Adrenal gland (tissue), 19 donors: ENCODE measurements at places on chromosomes 6 and 20. TPM values are rescaled to one million over a fixed set of nuclear protein-coding genes. Genes with fewer than 3 reads are reported as not detected.

COL9A3 gene
- total RNA-seq = 4.4 TPM

C20orf141 gene
- total RNA-seq = not detected

TCP11 gene
- 0.24 TPM for total RNA-seq

DAAM2 gene
- 55.8 TPM for total RNA-seq

ID4 gene
- total RNA-seq = 5.0 TPM

MICB gene
- total RNA-seq = 3.1 TPM

SRSF12 gene
- 0.61 TPM for total RNA-seq

PROKR2 gene
- not detected for total RNA-seq

SLC22A7 gene
- total RNA-seq = not detected

HSPA12B gene
- total RNA-seq = 3.4 TPM

RFX6 gene
- total RNA-seq = 4.2 TPM

RRAGD gene
- total RNA-seq = 38.6 TPM

ZC2HC1B gene
- not detected for total RNA-seq

MTFR2 gene
- not detected for total RNA-seq

CSNK2A1 gene
- total RNA-seq = 108 TPM

TFAP2D gene
- total RNA-seq = not detected

TUBB2B gene
- total RNA-seq = 2.1 TPM

EPHA7 gene
- 0.11 TPM for total RNA-seq

SAMD10 gene
- total RNA-seq = 1.8 TPM

ELOVL4 gene
- 1.5 TPM for total RNA-seq

BPIFB1 gene
- total RNA-seq = not detected

CEP57L1 gene
- total RNA-seq = 13.2 TPM

OOEP gene
- not detected for total RNA-seq

CST3 gene
- 924 TPM for total RNA-seq
